ENCODE measurements at places on chromosomes 2 and 18.

DNA sequence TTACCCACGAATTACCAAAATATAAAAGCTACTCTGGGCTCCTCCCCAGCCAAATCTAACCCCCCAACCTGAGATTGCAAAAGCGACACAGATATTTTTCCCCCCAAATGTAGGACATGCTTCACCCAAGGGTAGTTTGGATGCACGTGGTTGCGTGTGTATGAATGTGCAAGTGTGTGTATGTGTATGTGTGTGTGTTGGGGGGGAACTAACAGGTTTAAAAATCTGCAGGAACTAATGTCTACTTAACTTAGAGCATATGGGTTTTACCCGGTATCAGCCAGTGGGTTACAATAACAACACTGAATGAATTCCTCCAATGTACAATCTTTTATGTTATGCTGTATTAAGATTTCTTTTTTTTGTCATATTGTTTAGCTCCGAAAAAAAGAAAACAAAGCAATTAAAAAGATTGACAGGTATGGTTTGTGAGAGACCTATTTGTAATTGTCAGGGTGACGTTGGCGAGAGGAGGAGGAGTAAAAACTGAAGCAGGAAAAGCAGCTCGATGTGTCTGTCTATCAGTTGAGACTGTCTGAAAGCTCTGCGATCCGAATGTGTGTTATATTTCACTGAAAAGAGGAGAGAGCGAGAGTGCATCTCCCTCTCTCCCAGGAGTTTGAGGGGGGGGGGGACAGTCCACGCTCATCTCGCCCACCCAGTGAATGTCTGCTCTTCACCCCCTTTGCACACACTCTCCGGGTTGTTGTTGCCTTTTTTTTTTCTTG, at the start of gene TSHZ1:
Gene TSHZ1, plus strand, starts transcription at position 524 of the 728 bp plus-strand sequence. CDS start 1,080 bp downstream, outside the sequence.
- DNase-seq = peak; percentile 63

GRCh38 chr2:237968048-237968862, 1.4 kb downstream of the UBE2F start:
- DNase-seq = peak; percentile 97

DNA sequence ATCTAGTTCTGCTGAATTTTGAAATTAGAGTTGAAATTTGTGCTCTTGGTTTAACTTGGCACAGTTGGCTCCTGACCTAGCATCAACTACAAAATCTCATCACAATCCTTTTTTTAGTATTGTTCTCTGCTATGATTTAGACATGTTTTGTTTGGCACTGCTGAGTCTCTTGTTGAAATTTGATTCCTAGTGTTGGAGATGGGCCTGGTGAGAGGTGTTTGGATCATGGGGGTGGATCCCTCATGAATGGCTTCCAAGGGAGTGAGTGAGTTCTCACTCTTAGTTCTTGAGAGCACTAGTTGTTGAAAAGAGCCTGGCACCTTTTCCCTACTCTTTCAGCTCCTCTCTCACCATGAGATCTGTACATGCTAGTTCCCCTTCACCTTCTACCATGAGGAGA, 605.6 kb upstream of the SLC39A10 start:
- DNase-seq = no peak

DNA sequence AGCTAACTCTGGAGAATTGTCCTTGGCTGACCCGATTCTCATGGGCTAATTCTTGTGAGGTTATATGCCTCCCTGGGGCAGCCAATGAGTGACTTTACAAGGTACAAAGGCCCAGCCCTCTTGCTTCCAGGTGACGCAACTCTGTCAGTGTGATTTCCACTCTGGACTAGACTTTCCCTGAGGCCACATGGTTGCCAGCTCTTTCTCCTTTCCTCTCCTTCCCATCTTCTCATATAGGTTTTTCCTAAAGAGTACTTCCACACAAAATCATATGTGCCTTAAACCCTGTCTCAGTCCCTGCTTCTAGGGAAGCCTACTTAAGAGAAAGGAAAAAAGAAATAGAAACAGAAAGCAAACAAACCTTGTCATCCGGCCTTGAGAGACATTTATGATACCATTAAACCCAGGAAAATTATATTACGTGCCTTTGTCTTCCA, 226.2 kb upstream of the ZSWIM2 start:
- DNase-seq = no peak

- no peak for DNase-seq
Measured at GRCh38 chr2:62347563-62348270, 151.8 kb downstream of the B3GNT2 start.

- peak; percentile 79 for DNase-seq
Measured at GRCh38 chr18:56575819-56576663, 62.4 kb downstream of the TXNL1 start.

GRCh38 chr2:151908204-151908882, 80.1 kb upstream of the ARL5A start:
- DNase-seq = no peak

DNA sequence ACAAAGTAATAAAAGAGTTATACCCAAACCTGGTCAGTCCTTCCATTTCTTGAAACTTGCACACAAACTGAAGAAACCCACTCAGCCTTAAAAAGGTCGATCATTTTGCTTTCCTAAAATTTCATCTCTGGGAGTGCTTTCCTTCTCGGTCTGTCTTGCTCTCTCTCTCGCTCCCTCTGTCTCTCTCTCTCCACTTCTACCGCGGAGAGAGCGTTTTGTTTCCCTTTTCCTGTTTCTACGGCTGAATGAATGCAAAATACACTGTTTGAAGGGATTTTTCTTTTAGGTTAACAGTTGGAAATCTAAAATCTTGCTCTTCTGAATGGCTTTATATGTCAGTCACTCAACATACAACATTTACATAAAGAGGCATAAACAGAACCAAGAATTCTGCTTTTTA, 424.2 kb downstream of the TGIF1 start:
- DNase-seq = no peak

DNA sequence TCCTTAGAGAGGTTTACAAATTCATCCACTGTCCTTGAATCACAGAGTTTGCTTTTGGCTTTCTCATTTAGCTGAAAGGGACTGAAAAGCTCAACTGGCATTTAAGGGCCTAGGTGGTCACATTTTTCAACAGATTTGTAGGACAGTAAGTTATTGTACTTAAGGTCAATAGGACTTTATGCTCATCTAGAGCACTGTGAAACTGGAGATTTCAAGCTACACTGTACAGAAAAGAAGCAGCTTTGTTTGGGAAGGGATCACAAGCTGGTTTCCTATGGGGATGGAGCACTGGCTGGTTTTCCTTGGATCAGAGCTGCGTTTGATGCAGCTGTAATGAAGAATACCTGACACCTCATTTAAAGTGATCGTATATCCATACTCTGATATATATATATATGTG, 482.7 kb downstream of the FBXO15 start:
- DNase-seq = no peak

DNA sequence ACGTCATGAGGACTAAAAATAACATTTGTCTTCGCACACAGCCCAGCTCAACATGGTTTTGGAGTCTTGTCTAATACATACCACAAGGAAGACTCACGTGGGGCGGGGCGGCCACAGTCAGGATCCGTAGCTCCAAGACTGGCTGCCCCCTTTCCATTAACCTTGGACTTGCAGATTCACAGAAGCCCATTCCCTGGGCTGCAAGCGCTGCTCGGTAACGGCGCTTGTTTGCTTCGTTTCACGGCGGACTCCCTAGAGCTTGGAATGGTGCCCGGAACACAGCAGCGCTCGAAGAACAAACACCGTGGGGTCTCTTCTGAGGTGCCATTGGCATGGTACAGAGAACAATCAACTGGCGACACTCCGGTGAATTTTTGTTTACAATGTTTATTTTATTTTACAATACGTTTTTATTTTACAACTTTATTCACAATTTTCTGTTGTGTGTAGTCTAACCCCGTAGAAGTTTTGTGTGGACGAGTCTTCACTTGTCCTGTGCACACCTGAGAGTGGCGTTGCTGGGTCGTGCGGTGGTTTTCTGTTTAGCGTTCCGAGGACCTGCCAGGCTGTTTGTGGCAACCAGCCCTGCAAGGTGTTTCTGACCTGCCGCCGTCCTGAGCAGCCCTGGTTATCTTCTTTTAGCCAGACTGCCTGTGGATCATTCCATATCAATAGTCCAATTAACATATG, 126.5 kb downstream of the GALR1 start:
- DNase-seq = no peak

DNA sequence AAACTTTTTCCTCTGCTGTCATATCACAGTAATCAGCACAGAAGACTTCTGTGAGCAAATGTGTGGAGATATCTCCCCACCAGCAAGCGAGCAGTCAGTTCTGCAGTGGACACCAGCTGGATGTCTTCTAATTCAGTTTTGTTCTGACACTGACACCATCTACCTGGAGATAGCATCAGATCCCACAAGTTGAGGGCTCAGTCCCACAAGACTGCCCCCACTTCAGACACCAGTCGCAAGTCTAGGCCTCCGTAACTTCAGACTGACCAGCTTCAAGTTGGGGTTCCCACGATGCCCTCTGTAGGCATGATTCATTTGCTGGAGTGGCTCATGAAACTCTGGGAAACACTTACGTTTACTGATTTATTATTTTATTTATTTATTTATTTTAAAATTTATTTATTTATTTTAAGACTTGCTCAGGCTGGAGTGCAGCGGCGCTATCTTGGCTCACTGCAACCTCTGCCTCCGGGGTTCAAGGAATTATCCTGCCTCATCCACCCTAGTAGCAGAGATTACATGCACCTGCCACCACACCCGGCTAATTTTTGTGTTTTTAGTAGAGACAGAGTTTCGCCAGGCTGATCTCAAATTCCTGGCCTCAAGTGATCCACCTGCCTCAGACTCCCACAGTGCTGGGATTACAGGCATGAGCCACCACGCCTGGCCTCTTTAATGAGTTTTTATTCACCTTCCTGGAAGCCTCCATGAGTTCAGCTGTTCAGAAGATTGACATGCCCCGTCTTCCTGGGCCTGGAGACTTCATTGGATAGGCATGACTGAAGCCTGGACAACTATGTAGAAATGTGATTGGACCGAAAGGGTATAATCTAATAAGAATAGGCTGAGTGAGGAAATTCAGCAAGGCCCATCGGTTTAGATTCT, 55.7 kb downstream of the PAPOLG start:
- DNase-seq = no peak

GRCh38 chr2:69576880-69577279, 66.7 kb downstream of the AAK1 start:
- DNase-seq = peak; percentile 43

- no peak for DNase-seq
Measured at GRCh38 chr2:99957332-99958133, 184.9 kb downstream of the AFF3 start.

DNA sequence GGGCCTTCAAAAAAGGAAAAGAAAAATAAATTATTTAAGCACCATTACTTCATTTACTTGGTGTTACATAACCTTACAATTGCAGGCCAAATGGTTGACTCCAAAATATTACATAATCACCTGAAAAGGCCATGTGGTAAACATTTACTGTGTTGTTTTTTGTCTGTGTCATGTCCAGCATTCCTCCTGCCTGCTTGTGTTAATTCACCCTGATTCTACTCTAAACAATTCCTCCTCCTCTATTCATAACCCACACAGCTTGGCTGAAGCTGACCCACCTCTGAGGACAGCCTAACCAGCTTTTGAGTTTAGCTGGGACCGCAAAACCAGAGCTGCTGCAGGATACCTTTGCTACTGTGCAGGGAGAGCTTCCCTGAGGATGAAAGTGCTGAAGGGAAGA, 35.4 kb downstream of the TMX3 start:
- peak; percentile 10 for DNase-seq

DNA sequence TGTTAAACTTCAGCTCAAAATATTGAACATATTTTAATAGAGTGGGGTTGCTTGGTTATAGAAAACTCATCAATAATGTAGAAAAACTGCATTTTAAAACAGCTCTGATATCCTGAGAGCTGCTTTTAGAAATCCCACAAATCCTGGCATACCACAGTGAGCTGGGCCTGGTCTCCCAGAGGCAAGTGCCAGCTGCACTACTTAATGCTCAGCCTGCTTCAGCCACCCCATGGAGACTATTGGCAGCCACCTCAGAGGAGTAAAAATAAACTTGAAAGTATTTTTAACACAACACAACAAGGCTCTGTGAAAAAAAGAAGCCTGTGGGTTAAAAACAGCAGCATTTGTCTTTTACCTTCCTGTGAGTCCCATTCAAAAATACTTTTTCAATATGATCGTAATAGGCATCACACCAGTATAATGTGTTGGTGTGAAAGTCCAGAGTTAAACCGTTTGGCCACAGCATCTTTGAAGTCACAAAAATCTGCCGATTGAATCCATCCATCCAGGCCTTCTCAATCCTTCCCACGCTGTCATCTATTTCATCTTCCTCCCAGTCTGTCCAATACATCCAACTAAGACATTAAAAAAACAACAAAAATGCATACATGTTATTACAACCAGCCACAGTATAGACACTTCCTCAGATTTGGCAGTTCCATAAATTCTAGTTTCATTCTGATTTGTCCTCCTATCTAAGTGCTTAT, 1115.3 kb downstream of the LRP1B start:
- no peak for DNase-seq

GRCh38 chr2:11314487-11314886, 29.9 kb downstream of the ROCK2 start:
- no peak for DNase-seq

- peak; percentile 46 for DNase-seq
Measured at GRCh38 chr2:30373881-30374302, 73.2 kb upstream of the LCLAT1 start.

DNA sequence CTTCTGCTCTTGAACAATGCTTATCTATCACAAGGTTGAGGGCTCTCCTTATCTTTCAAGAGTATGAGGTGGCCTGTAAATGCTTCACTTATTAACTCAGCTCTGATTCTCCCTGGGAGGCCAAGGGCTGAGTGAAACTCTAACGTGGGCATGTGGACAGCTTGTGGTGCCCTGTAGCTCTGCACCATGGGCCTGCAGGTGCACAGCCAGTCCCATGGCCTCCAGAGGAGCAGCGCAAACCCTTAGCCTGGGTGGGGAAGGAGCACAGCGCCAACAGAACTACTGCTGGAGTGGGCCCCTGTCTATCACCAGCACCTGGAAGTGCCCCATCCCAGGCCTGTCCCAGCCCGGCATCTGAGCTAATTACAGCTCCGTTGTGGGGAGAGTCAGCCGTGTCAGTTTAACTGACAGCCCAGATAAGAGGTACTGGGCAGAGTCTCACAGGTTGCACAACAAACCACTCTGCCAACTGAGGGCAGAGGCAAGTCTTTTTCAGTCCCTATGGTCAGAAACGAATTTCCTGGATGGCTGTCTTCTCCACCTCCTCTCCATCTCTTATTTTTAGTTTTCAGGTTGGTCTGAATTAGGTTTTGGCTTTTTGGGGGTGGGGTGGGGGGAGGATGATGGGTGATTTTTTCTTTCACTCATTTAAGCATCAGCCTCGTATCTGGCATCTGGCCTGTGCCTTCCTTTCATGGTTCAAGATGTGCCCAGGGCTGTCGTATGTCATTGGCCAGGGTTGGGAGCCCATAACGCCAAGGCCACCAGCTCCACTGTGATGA, 219.5 kb downstream of the BCL2 start:
- no peak for DNase-seq
